ENCODE measurements at places on chromosomes 6 and 20. TPM values are rescaled to one million over a fixed set of nuclear protein-coding genes. Genes with fewer than 3 reads are reported as not detected.
A peak's percentile ranks its signal among the peaks of the same experiment; 100 is the strongest.

GRCh38 chr6:105488516-105489215, 85.8 kb upstream of the PREP start:
- DNase-seq = no peak
- no peaks in the 10 kb centered on the region for H3K4me1 ChIP-seq
- no peaks in the 10 kb centered on the region for H3K27me3 ChIP-seq
- H3K36me3 ChIP-seq = no peaks in the 10 kb centered on the region
- no peak overlapping the region for H3K4me3 ChIP-seq
- H3K27ac ChIP-seq = no peak overlapping the region

- no peaks in the 10 kb centered on the region for H3K4me1 ChIP-seq
- H3K4me3 ChIP-seq = no peak overlapping the region
- H3K27me3 ChIP-seq = no peaks in the 10 kb centered on the region
- no peaks in the 10 kb centered on the region for H3K36me3 ChIP-seq
- no peak overlapping the region for H3K27ac ChIP-seq
Observed at GRCh38 chr6:12200761-12201160, 89.4 kb upstream of the EDN1 start.

DNA sequence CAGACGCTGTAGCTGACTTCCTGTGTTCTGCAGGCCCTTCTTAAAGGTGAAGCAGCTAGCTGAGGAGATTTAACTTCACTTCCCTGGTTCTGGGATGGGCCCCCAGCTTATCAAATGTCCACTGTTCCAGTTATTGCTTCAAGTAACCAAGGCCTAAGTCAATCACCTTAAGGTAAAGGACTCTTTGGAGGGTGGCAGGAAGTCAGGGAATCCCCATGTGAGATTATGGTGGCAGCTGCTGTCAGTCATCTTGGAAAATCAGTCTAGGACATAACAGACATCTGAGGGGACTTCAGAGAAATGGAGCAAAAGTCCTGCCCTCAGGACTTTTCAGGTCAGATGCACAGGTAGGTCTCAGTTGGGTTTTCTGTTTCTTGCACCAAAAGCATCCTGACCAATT, 3.8 kb downstream of the ELOVL5 start:
- no peak overlapping the region for H3K4me3 ChIP-seq
- no peak overlapping the region for H3K27ac ChIP-seq
- H3K36me3 ChIP-seq = no peaks in the 10 kb centered on the region
- no peaks in the 10 kb centered on the region for H3K27me3 ChIP-seq

- no peak overlapping the region for H3K27ac ChIP-seq
- no peaks in the 10 kb centered on the region for H3K36me3 ChIP-seq
- DNase-seq = no peak
- H3K27me3 ChIP-seq = no peaks in the 10 kb centered on the region
Observed at GRCh38 chr6:17226786-17227233, 54.4 kb upstream of the RBM24 start.

Gene OPRL1
- 0.28 TPM for polyA plus RNA-seq

- no peaks in the 10 kb centered on the region for H3K4me1 ChIP-seq
- H3K27ac ChIP-seq = no peak overlapping the region
- no peak overlapping the region for H3K4me3 ChIP-seq
- DNase-seq = no peak
Observed at GRCh38 chr20:58208944-58209343, 19.5 kb downstream of the ANKRD60 start.

GRCh38 chr20:25316506-25317190, 68.8 kb downstream of the PYGB start:
- H3K36me3 ChIP-seq = peaks cover 2% of the 10 kb centered on the region
- no peak for DNase-seq
- H3K27ac ChIP-seq = no peak overlapping the region
- H3K27me3 ChIP-seq = no peaks in the 10 kb centered on the region
- H3K4me3 ChIP-seq = no peak overlapping the region

Gene ESR1
- polyA plus RNA-seq = 4.7 TPM

Gene TFAP2A
- 0.03 TPM for polyA plus RNA-seq

GRCh38 chr20:1184638-1185315, at the start of gene TMEM74B:
TMEM74B (minus strand) TSS chr20:1184981; CDS start chr20:1183801, 1,180 bp downstream.
- no peaks in the 10 kb centered on the region for H3K36me3 ChIP-seq
- no peak within 1 kb of the TSS for H3K4me3 ChIP-seq
- no peak for DNase-seq
- no peak within 1 kb of the TSS for H3K27ac ChIP-seq
- peaks cover 31% of the 10 kb centered on the region for H3K4me1 ChIP-seq

DNA sequence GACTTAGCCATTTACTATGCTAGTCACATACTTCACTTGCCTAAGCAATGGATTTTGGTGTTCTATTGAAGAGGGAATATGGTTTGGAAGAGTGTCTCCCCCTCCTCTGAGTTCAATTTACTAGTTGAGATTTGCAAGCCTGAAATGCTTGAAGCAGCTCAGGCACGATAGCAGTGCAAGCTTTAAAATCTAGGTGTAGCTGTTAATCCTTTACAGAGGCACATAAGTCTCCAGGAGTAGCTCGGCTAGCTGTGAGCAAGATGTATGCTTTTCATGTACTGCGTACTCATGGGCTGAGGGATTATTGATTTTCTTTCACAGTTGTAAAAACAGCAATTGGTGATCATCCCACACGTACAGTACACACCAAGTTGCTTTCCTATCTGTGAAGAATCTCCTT, 726 bp downstream of the FLRT3 start:
- peak overlapping the region; percentile 82 for H3K27ac ChIP-seq
- no peaks in the 10 kb centered on the region for H3K36me3 ChIP-seq
- DNase-seq = no peak
- peak overlapping the region; percentile 63 for H3K4me3 ChIP-seq
- no peaks in the 10 kb centered on the region for H3K27me3 ChIP-seq
- H3K4me1 ChIP-seq = peaks cover 13% of the 10 kb centered on the region

- H3K4me3 ChIP-seq = no peak overlapping the region
- H3K4me1 ChIP-seq = no peaks in the 10 kb centered on the region
- DNase-seq = no peak
Observed at GRCh38 chr6:147949981-147950622, 392.5 kb upstream of the SASH1 start.

Measured in liver (tissue), 10 donors.